ENCODE measurements at places on chromosomes 12 and 14. TPM values are rescaled to one million over a fixed set of nuclear protein-coding genes. Genes with fewer than 3 reads are reported as not detected.

Gene GCN1
- 18.0 TPM for polyA plus RNA-seq

Gene PRPH
- polyA plus RNA-seq: 0.46 TPM

Gene NAB2
- 9.5 TPM for polyA plus RNA-seq

Gene SERPINA12
- not detected for polyA plus RNA-seq

Gene ASCL1
- 0.60 TPM for polyA plus RNA-seq

Gene NTF3
- 1.1 TPM for polyA plus RNA-seq

Gene IGF1
- polyA plus RNA-seq: 7.4 TPM

Gene PRR4
- polyA plus RNA-seq: not detected

DNA sequence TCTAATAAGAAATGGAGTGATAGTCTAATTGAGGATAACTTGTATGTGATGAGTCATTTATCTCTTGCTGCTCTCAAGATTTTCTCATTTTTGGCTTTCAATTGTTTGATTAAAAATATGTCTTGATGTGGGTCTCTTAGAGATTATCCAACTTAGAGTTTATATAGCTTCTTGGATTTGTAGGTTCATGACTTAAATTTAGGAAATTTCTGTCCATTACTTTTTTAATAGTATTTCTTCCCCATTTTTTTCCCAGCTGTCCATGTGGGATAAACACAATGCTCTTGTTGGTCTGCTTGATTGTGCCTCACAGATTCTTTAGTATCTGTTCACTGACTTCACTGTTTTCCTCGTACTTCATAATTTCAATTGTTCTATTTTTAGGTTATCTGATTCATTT lies 7.5 kb downstream of the OR6C65 start:
- no peak overlapping the region for H3K4me3 ChIP-seq
- no peaks in the 10 kb centered on the region for H3K27me3 ChIP-seq
- no peak overlapping the region for H3K27ac ChIP-seq
- no peaks in the 10 kb centered on the region for H3K4me1 ChIP-seq
- no peaks in the 10 kb centered on the region for H3K36me3 ChIP-seq

GRCh38 chr14:51596488-51597117 lies 55.1 kb upstream of the FRMD6 start:
- H3K4me1 ChIP-seq: no peaks in the 10 kb centered on the region
- no peak overlapping the region for H3K27ac ChIP-seq
- H3K36me3 ChIP-seq: no peaks in the 10 kb centered on the region
- DNase-seq: no peak

GRCh38 chr12:1835211-1836131 lies 15.1 kb downstream of the LRTM2 start:
- H3K36me3 ChIP-seq: no peaks in the 10 kb centered on the region
- no peak overlapping the region for H3K4me3 ChIP-seq
- H3K4me1 ChIP-seq: no peaks in the 10 kb centered on the region
- peaks cover 2% of the 10 kb centered on the region for H3K27me3 ChIP-seq
- peak; percentile 46 for DNase-seq
- no peak overlapping the region for H3K27ac ChIP-seq

DNA sequence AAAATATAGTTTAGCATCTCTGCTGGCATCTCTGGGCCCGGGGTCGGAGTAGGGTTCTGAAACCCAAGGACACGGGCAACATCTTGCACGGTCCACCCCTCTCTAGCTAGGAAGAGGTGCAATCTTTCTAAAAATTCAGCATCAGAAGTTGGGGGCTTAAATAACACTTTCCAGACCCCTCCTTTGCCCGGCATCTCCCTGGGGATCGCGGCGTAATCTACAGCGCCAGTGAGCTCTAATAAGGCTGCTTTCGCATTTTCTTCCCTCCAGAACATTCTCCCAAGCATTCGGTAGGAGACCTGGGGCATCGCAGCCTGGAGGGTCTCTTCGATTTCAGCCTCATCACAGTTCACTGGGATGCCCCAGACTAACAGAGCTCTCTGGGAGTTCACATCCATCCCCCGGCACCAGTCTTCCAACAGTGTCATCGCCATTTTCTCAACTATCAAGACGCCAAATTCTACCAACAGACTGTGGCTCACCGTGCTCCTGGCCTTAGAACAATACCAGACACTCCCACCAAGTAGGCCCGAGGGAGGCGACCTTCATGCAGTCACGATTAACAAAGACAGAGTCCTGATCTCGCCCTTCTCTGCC lies 880 bp downstream of the PNMA1 start:
- peaks cover 11% of the 10 kb centered on the region for H3K36me3 ChIP-seq
- peaks cover 55% of the 10 kb centered on the region for H3K4me1 ChIP-seq
- peak overlapping the region; percentile 90 for H3K27ac ChIP-seq

- H3K27ac ChIP-seq: no peak overlapping the region
- H3K4me3 ChIP-seq: no peak overlapping the region
- H3K4me1 ChIP-seq: peaks cover 22% of the 10 kb centered on the region
- no peaks in the 10 kb centered on the region for H3K27me3 ChIP-seq
- no peaks in the 10 kb centered on the region for H3K36me3 ChIP-seq
Measured at GRCh38 chr14:24182110-24182882, 6.3 kb downstream of the IPO4 start.

- H3K27me3 ChIP-seq: no peaks in the 10 kb centered on the region
- H3K4me1 ChIP-seq: peaks cover 34% of the 10 kb centered on the region
- H3K36me3 ChIP-seq: no peaks in the 10 kb centered on the region
- DNase-seq: no peak
Measured at GRCh38 chr12:12506496-12506890, 56.2 kb downstream of the DUSP16 start.

DNA sequence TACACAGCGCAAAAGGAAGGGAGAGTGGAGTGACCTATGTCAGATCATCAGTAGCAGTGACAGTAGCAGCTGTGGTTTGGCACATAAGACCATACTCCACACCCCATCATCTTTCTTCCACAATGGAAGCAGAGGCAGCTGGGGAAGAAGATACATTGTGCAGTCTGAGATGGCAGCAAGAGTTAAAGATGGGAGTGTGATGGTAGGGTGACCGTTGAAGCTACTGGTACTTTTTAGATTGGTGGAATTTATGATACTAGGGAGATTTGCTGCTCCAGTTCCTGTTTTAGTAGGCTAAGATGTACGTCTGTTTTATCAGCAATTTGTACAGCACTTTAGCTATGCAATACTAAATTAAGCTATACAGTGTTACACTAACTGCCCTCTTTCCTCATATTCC lies 291.0 kb downstream of the FUT8 start:
- no peaks in the 10 kb centered on the region for H3K27me3 ChIP-seq
- H3K4me1 ChIP-seq: no peaks in the 10 kb centered on the region

DNA sequence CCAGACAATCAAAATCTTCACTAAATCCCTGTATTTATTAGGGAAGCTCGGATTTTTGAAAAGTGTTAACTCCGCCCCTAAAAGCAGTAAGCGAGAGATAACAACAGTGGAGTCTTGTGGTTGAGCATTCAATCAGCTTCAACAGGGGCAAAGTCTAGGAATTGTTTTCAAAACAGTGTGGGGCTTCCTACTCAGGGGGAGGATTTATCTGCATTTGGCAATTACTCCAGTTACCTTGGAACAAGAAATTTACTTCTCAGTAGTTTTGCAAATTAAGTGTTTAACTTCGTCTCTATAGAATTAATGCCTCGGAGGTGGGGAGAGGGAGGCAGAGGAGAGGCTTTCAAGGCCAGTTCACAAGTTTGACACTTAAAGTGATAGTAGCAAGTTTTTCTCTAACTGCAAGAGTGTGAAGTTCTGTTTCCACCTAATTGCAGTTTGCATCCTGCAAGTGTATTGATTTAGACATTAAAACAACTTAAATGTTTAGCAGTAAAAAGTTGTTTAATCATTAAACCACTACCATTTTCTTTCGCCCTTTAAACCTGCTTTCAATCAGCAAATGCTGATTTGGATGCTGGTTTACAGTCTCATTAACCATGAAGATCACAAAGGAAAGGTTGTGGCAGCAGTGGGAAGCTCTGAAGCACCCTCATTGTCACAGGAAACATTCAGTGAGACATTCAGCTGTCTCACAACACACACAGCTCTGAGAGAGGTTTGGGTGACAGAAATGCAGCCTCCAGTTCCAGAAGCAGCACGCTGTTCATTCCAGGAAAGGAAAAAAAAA lies 102.0 kb downstream of the HMGA2 start:
- no peak overlapping the region for H3K4me3 ChIP-seq
- H3K27ac ChIP-seq: no peak overlapping the region
- no peaks in the 10 kb centered on the region for H3K36me3 ChIP-seq
- no peaks in the 10 kb centered on the region for H3K27me3 ChIP-seq
- no peaks in the 10 kb centered on the region for H3K4me1 ChIP-seq
- DNase-seq: no peak

DNA sequence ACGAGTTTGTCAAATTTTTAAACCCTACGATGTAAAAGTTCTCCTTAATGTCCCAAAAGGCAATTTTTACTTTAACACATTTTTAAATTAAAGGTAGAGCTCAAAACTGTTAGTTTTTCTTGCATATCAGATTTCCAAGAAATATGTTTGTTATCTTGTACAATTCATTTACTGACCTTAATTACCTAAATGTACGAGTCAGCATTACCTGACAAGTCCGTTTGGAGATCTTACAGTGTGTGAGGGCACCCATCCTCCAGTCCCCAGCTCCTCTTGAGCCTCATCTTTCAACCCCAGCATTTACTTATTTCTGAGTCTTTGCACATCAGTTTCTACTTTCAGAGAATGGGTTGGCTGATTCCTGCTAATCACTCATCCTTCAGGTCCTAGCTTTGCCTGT lies 23.7 kb downstream of the PPM1H start:
- no peaks in the 10 kb centered on the region for H3K27me3 ChIP-seq
- H3K27ac ChIP-seq: no peak overlapping the region
- H3K36me3 ChIP-seq: no peaks in the 10 kb centered on the region
- H3K4me1 ChIP-seq: no peaks in the 10 kb centered on the region

GRCh38 chr14:58864751-58865513 lies 227.2 kb downstream of the DACT1 start:
- H3K27me3 ChIP-seq: no peaks in the 10 kb centered on the region
- no peaks in the 10 kb centered on the region for H3K4me1 ChIP-seq
- H3K27ac ChIP-seq: peak overlapping the region; percentile 38
- no peak for DNase-seq
- no peaks in the 10 kb centered on the region for H3K36me3 ChIP-seq
- no peak overlapping the region for H3K4me3 ChIP-seq

DNA sequence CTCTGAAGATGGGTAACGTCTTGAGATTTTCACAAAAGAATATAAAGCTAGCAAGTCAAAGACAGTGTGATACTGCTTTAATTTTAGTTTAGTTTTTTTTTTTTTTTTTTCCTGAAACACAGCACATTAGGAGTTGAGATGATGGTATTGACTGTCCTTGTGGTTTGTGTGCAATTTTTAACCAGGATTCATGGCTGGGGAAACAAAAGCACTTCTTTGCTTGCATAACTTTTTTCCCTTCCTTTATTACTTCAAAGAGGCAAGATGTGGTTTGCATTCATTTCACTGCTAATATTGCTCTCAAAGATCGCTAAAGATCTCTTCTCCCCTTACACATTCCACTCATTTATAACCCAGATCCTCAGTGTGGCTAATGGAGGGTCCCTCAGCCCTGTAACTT lies 157.1 kb upstream of the PZP start:
- no peaks in the 10 kb centered on the region for H3K36me3 ChIP-seq
- H3K4me1 ChIP-seq: no peaks in the 10 kb centered on the region
- no peaks in the 10 kb centered on the region for H3K27me3 ChIP-seq
- H3K4me3 ChIP-seq: no peak overlapping the region

- no peaks in the 10 kb centered on the region for H3K4me1 ChIP-seq
- no peaks in the 10 kb centered on the region for H3K27me3 ChIP-seq
- H3K27ac ChIP-seq: no peak overlapping the region
- DNase-seq: no peak
- H3K4me3 ChIP-seq: no peak overlapping the region
- no peaks in the 10 kb centered on the region for H3K36me3 ChIP-seq
Measured at GRCh38 chr12:45122768-45123380, 72.0 kb upstream of the DBX2 start.

- H3K27me3 ChIP-seq: no peaks in the 10 kb centered on the region
- no peak for DNase-seq
- H3K27ac ChIP-seq: no peak overlapping the region
- no peaks in the 10 kb centered on the region for H3K4me1 ChIP-seq
- H3K36me3 ChIP-seq: no peaks in the 10 kb centered on the region
Measured at GRCh38 chr12:116582610-116583009, 23.4 kb downstream of the MAP1LC3B2 start.

DNA sequence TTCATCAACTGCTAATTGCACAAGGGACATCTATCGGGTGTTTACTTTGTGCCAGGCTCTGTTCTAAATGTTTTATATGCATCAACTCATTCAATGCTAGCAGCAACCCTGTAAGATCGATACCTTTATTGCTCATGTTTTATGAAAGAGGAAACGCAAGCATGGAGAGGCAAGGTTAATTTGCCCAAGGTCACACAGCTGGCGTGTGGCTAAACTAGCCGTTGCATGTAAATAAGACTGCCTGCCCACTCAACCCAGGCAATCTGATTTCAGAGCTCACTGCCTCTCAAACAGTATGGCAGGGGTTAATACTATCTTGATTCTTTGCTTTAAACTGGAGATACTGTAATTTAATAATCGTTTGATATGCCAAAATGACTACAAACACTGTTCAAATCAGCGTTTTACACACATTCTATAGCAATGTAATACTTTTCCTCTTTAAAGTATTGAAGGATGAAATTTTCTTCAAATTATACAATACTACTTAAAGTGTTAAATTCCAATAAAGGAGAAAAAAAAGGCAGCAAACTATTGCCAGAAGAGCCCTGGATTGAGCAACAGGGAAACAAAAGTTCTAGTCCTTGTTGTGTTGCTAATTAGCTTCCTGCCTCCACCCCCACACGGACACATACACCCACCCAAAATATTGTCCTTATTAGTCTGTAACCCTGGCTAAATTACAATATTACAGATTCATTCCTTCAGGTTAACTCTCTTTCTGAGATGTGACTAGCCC lies 39.1 kb upstream of the DHRS7 start:
- H3K4me1 ChIP-seq: no peaks in the 10 kb centered on the region
- H3K4me3 ChIP-seq: no peak overlapping the region
- no peaks in the 10 kb centered on the region for H3K36me3 ChIP-seq

- peaks cover 53% of the 10 kb centered on the region for H3K4me1 ChIP-seq
- peak; percentile 81 for DNase-seq
Measured at GRCh38 chr14:90398315-90398839, 1.5 kb downstream of the CALM1 start.

DNA sequence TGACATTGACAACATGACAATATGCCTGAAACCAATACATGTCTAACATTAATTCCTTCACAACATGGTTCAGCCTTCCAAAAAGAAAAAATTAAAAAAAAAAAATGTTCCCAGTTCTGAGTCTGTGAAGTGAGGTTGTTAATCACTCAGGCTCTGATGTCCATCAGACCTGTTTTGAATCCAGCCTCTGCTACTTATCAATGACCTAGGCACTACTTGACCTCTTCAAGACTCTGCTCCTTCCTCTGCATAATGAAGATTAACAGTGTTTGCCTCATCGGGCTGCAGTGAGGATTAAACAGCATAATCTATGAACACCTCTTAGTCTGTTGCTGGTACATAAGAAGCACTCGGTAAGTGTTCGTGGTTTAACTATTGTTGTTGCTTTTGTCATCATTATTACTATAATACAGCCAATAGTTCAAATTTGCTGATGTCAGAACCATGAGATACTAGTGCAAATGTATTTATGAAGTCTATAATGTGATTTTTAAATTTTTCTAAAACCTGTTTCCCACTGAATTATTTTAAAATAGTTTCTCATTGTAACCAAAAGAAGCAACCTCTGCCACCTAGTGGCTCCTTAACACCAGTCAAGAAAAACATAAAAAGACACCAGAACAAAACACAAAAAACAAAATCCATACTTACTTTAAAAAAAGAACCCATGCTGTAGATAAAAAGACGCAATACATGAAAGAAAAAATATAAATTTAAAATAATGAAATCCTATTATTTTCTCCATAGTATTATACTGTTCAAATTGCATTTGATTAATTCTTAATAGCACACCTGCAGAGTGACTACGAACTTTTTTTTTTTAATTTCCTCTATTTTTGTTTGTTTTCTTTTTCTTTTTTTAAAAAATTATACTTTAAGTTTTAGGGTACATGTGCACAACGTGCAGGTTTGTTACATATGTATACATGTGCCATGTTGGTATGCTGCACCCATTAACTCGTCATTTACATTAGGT lies 20.3 kb upstream of the TMX1 start:
- H3K4me1 ChIP-seq: no peaks in the 10 kb centered on the region
- H3K27ac ChIP-seq: no peak overlapping the region
- DNase-seq: no peak
